T-helper 17 cell (primary cell): ENCODE measurements at places on chromosomes 1 and 21.

DNA sequence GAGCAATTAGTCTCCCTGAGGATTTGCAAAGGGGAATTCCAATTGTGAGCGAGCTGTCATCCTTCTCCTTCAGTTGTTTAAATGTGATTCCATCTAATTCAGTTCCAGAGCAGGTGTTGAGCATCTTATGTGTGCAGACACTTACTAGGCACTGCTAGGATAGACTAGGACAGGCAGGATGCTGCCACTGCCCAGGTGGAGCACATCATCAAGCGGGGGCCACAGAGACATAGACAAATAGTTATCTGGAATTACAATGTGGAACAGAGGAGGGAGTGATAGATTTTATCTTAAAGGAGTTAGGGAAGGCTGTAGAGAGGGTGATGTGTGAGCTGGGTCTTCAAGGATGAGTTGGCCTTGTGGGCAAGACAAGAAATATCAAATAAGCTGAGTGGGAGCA is 55.9 kb downstream of the CDC7 start:
- DNase-seq: no peak

GRCh38 chr1:245870698-245871097 is 636.4 kb downstream of the SMYD3 start:
- DNase-seq: no peak

DNA sequence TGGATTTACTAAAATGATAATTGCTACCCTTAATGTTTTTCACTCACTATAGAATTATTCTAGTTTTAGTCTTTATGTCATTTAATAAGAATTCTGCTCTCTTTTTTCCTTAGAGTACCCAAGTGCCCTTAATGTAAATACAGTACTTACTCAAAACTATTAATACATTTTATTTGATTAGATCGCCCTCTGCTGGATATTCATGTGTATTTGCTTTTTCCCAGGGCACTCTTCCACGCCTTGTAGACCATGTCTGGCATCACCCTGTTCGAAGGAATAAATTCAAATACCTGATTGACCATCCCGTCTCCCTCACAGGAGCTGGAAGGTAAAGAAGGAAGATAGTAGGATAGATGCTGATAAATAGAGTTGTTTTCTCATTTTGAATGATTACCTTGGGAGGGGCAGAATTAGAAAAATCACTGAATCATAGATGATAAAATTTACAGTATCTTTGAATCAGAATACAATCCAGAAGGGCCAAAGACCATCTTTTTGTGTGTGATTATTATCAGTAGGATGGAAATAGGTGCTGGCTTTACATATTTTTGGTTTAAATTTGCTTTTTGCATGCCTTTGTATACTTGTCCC is 4.1 kb downstream of the AXDND1 start:
- no peak for DNase-seq

DNA sequence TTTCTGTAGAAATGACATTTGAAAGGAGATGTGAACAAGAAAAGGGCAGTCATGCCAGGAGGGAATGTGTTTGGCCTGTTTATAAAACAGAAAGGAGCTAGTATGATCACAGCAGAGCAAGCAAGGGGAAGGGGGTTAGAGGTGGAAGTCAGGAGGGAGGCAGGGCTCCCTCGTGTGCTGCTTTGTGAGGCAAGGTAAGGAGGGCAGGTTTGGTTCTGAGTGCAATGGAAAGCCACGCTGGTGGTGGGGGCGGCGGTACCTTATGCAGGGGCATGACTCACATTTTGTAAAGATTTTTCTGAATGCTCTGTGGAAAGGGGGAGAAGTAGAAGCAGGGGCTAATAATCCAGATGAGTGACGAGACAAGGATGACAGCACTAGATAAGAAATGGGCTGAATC is 197.5 kb upstream of the C8B start:
- DNase-seq: no peak

DNA sequence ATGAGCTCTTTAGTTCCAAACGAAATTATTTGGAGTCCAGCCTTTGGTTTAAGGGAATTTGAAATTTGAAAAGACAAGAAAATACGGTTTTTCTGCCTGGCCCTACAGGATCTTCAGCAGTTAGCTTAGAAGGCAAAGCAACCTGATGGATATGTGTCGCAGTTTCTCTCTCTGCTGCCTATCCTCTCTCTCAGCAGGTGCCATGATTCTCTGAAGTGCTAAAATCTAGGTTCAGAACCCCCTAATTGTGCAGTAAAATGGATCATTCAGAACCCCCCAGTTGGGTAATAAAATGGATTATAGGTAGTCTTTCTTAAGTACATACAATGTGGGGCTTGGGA is 446 bp upstream of the DEPDC1 start:
- DNase-seq: no peak

GRCh38 chr1:206419250-206419649 is 51.0 kb upstream of the IKBKE start:
- no peak for DNase-seq

- no peak for DNase-seq
These were observed 10.3 kb downstream of the RNU1-2 start for GRCh38 chr1:16905868-16906702.

DNA sequence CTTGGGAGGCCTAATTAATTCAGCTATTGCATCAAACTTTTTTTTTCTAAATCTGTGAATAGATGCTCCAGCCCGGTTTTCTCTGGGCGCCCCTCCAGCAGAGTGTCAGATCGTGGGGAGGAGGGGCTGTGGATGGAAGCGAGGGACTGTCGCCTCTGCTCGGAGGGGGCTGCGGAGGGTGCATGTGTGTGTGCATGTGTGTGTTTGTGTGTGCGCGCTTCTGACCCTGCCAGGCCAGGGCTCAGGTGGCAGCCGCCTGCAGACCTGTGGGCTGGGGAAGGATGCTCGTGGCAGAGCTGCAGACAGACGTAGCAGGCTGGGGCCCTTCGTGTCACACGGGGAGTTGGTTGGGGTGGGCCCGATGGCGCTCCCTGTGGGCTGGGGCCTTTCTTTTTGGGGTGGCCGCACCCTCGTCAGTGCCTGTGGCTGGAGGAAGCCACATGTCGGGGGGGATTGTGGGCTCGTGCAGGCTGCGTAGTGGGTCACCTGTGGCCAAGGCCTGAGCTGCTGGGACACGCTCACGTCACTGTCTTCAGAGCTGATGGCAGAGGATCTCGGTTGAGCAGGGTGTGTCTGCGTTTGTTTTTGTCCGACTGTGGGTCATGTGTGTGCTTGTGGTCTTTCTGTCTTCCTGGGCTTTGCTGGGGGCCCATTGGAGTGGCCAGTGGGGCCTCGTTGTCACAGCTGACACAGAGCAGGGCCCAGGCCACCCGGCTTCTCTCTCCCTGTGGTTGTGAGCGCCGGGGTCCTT is 2.8 kb downstream of the SKI start:
- peak; percentile 51 for DNase-seq
